ENCODE measurements at places on chromosomes 16 and 17. TPM values are rescaled to one million over a fixed set of nuclear protein-coding genes. Genes with fewer than 3 reads are reported as not detected.
A peak's percentile ranks its signal among the peaks of the same experiment; 100 is the strongest.

GRCh38 chr16:24344784-24345183, 88.6 kb downstream of the CACNG3 start:
- no peak overlapping the region for H3K4me3 ChIP-seq
- no peaks in the 10 kb centered on the region for H3K36me3 ChIP-seq
- DNase-seq, result no peak
- H3K27ac ChIP-seq, result no peak overlapping the region
- H3K4me1 ChIP-seq, result no peaks in the 10 kb centered on the region

AHSP gene
- not detected for total RNA-seq

DNA sequence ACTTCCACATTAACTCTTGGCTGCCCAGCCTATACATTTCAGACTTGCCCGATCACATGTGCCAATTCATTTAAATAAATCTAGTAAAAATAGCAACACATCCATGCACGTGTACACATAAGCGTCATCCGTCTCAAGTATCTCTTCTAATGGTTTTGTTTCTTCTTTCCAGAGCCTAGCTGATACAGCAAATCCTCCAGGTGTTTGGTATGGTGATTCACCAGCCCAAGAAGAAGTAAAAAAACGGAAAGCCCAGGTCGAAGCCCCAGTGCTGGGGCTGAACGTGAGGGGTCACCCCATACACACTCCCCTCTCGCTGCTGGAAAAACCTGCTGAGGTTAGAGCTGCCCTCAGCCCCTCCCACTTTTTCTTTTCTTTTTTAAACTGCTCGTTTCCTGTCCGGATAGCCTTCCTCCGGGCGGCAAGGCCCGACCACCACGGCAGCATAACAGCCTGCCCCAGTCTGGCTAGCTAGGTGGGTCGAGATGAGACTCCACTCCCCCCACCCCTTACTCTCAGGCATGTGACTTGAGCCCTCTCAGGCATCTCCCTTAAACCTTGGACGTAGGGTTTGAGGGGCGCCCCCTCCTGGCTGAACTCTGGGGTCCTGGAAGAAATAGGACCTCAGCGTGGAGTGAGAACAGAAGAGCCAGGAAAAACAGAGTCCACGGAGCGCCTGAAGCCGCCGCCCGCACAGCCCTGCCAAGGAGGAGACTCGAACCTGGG, 13.9 kb upstream of the OR1F1 start:
- H3K36me3 ChIP-seq, result no peaks in the 10 kb centered on the region
- H3K27ac ChIP-seq, result no peak overlapping the region
- peaks cover 100% of the 10 kb centered on the region for H3K27me3 ChIP-seq
- no peak for DNase-seq
- H3K4me3 ChIP-seq, result no peak overlapping the region

DNA sequence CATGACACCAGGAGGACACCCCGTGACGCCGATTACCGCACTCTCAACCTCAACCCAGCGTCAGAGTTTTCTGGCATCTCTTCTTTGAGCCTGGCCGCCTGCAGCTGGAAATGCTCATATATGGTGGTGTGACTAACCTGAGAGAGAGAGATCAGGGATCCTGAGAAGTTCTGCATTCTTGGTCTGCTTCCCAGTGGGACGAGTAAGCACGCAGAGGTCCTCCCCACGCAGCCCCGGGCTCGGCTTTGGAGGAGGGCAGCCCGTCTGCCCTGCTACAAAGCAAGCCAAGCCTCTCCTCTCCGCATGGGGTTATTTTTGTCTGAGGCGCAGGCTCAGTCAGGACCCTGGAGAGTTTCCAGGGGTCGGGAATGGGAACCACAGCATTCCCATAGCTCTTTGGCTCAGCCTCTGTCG, 16.5 kb downstream of the CRISPLD2 start:
- DNase-seq, result peak; percentile 72

DNA sequence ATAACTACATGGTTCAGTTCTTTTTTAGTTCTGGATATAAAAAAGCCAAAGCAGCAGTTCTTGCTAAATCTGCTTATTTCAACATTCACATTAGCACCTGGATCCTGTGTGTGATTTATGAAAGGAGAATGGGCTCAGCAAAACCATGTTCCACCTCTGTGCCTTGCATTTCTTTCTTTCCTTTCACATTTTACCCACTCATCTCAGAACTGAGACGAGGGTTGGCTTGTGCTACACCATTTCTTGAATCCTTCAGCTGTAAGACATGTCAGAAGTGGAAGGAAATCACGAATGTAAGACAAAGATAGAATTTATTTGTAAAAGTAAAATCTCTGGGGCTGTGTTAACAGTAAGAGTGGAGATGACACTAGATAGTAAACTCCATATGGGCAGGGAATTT, 1.2 kb upstream of the UTP6 start:
- H3K4me3 ChIP-seq, result no peak overlapping the region
- no peak for DNase-seq
- H3K4me1 ChIP-seq, result no peaks in the 10 kb centered on the region
- no peaks in the 10 kb centered on the region for H3K36me3 ChIP-seq
- no peak overlapping the region for H3K27ac ChIP-seq
- H3K27me3 ChIP-seq, result no peaks in the 10 kb centered on the region

- no peak overlapping the region for H3K27ac ChIP-seq
- H3K27me3 ChIP-seq, result no peaks in the 10 kb centered on the region
- no peak overlapping the region for H3K4me3 ChIP-seq
- no peaks in the 10 kb centered on the region for H3K4me1 ChIP-seq
- no peaks in the 10 kb centered on the region for H3K36me3 ChIP-seq
Measured at GRCh38 chr17:72382971-72383722, 262.3 kb downstream of the SOX9 start.

GRCh38 chr17:6137716-6138502, 67.7 kb downstream of the WSCD1 start:
- H3K36me3 ChIP-seq, result no peaks in the 10 kb centered on the region
- no peak overlapping the region for H3K4me3 ChIP-seq
- H3K27me3 ChIP-seq, result no peaks in the 10 kb centered on the region
- no peak for DNase-seq
- no peaks in the 10 kb centered on the region for H3K4me1 ChIP-seq

C16orf87 gene
- total RNA-seq, result 4.1 TPM

NOXO1 gene
- total RNA-seq, result not detected

COX6A2 gene
- total RNA-seq, result not detected

WFIKKN1 gene
- 1.6 TPM for total RNA-seq

DNA sequence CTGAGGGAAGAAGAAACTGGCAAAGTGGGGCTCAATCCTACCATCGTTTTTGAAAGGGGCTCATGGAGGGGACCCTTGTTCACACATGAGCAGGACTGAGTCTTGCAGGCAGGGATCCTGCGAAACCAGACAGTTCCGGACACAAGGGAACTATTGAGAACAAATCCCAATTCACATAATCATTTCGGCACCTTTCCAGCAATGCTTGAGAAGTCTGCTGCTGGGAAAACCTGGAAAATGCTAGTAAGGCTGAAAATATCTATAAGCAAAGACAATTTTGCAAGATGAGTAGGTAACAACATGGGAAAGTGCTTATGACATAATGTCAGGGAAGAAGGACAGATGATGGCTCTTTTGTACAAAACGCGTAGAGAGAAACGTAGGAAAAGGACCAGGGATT, 52.1 kb upstream of the BPTF start:
- no peaks in the 10 kb centered on the region for H3K36me3 ChIP-seq
- no peak overlapping the region for H3K4me3 ChIP-seq
- no peak for DNase-seq
- H3K4me1 ChIP-seq, result no peaks in the 10 kb centered on the region
- H3K27ac ChIP-seq, result no peak overlapping the region

ALOX15B gene
- 14.4 TPM for total RNA-seq

ELMO3 gene
- total RNA-seq, result 4.2 TPM

DNA sequence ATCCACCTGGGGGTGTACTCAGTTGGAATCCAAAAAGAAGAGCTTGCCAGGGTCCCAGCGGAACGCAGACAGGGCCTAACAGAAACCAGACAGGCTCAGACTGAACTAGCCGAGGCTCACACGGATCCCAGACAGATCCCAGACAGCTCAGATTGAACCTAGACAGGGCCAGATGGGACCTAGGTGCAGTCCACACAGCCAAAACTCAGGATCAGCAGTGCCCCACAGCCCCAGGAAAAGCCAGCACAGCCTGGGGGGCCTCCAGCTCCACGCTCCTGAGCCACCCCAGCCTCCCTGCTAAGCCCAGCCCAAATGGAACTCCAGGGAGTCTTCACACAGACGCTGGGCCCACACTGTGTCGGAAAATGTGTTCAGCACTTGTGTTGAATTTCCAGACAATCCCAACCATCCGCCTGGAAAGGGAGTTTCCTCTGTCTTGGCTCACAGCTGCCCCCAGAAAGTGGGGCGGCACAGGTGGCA, 7.5 kb downstream of the STX1B start:
- no peak for DNase-seq
- no peaks in the 10 kb centered on the region for H3K4me1 ChIP-seq
- H3K4me3 ChIP-seq, result no peak overlapping the region
- no peak overlapping the region for H3K27ac ChIP-seq
- peaks cover 9% of the 10 kb centered on the region for H3K27me3 ChIP-seq

ST6GALNAC2 gene
- 60.7 TPM for total RNA-seq

PRSS27 gene
- total RNA-seq, result 4.2 TPM

RAB26 gene
- total RNA-seq, result not detected

- DNase-seq, result no peak
- H3K27me3 ChIP-seq, result no peaks in the 10 kb centered on the region
- no peak overlapping the region for H3K27ac ChIP-seq
- no peaks in the 10 kb centered on the region for H3K36me3 ChIP-seq
Measured at GRCh38 chr16:89586853-89587252, 11.3 kb downstream of the CPNE7 start.

FOXN1 gene
- not detected for total RNA-seq

DNA sequence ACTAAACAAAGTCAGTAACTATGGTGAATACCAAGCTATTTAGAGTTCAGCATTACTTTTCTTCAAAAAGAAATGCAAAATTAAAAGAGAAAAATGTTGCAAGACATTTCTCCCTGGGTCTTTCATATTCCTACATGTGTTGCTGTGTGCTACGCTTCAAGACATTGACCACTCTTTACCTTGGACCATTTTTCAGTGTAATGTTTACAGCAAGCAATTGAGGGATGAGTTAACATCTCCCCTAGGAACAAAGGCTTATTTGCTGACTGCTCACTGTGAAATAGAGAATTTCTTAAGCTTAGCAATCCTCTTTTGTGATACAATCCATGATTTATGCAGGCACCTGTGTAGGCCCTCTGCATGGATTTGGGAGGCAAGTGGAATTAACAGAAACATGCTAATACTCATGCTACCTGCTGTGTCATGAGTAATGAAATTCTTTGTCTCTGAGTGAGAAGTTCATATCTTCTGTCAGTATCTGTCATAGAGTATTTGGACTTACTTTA, 1202.9 kb upstream of the CDH8 start:
- no peak overlapping the region for H3K4me3 ChIP-seq
- no peaks in the 10 kb centered on the region for H3K27me3 ChIP-seq
- DNase-seq, result no peak
- no peaks in the 10 kb centered on the region for H3K4me1 ChIP-seq

DNA sequence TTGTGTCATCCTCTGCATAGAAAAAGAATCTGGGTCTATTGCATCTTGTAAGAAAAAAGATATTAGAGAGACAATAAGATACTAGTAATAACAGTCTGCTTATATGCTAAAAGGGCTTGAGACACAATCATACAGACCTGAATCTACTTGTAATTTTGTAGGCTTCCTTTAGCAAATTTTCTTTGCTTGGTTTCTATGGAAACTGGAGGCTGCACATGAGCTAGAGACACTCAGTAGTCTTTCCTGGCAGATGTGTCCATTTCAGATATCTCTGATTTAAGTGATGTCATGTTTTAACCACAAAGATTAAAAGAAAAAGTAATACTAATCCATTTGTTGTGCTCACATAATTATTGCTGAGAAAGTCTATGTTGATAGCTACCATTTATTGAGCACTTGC, 123.9 kb upstream of the GNAO1 start:
- H3K4me3 ChIP-seq, result no peak overlapping the region
- no peaks in the 10 kb centered on the region for H3K27me3 ChIP-seq
- H3K4me1 ChIP-seq, result no peaks in the 10 kb centered on the region
- no peak for DNase-seq
- no peaks in the 10 kb centered on the region for H3K36me3 ChIP-seq

MT1A gene
- 365 TPM for total RNA-seq

DNA sequence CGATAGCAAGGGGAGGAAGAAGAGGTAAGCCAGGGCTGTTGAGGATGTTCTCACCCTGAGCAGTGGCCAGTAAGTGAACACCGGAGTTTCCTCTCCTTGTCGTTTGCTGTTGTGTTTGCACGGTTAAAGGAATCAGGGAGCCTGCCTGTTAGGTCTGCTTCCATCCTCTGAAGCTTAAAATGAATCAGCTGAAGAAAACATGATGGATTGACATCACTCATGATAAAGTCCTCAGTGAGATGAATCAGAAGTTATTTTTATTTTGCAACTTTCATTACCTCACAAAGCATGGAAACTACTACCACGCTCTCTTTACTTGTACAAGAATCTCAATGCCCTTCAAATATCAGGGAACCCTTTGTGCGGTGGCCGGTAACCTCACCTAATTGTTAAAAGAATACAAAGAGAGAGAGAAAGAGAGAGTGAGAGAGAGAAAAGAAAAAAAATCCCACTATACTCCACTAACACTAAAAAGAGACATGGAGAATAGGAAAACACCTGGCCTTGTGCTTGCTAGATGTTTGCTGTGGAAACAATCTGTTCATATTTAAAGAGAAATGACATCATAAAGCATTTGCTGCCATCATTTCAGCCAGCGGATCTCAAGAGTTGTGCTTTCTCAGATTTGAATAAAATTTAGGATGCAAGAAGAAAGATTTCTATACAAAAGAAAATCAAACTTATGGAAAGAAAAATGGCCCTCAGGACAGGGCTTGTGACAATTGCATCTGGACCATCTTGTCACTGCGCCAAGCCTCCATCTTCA, 441.6 kb upstream of the SALL1 start:
- DNase-seq, result no peak
- no peaks in the 10 kb centered on the region for H3K36me3 ChIP-seq
- H3K4me1 ChIP-seq, result no peaks in the 10 kb centered on the region
- no peak overlapping the region for H3K4me3 ChIP-seq
- no peaks in the 10 kb centered on the region for H3K27me3 ChIP-seq

DNA sequence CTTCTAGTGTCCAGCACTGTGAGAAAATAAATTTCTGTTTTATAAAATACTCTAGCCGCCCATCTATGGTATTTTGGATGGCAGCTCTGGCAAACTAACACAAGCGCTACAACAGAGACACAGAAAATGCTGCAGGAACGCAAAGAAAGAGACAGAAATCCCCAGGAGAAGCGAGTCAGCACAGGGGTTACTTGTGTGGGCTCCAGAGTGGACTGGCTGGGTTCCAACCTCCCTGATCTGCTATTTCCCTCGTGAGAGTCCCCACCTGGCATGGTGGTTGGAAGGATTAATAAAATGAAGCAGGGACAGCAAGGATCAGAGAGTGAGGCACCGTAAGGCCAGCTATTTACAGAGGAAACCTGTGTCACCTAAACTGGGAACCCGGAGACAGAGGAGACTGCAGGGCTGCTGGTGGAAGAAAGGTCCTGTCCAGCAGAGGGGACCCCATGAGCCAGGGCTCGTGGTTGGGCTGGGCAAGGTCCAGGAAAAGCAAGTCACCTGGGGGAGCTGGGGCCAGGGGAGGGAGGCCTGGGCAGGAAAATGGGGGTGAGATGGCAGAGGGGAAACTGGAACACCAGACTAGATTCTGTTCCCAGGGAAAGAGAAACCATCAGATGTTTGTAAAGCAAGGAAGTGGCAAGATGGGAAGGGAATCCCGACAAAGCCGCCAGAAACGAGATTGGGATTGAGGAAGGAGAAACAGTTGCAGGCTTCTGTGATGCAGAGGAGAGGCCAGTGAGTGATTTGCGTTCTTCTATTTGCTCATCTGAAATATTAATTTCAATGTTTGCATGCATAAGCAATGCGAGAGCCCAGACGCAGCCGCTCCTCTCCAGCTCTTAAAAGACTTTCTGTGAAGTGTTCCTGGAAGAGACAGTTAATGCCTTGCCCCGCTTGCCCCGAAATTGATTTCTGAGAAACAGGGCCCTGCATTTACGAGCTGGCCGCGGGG, 63.0 kb upstream of the TEKT3 start:
- no peaks in the 10 kb centered on the region for H3K36me3 ChIP-seq
- no peaks in the 10 kb centered on the region for H3K27me3 ChIP-seq
- no peaks in the 10 kb centered on the region for H3K4me1 ChIP-seq
- H3K4me3 ChIP-seq, result no peak overlapping the region

IRX6 gene
- 2.1 TPM for total RNA-seq
